Midbrain (tissue), 1 donor: ENCODE measurements at places on chromosomes 4 and X.

DNA sequence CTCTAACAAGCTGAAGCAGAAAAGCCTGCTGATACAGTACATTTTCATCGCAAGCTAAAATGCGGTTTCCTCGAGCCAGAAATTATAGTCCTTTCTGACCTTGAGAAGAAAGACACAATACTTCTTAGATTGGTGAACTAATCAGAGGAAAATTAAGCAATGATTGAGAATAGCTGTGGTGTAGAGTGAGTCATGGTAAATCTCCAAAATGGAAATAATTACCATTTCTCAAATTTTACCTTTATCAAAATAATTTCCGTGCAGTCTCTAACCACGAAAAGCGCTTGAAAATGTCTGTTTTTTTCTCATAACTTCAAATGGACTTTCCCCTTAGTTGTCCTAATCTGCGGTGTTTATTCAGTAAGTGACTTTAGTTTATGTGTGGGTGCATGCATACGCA is 190.2 kb downstream of the CPE start:
- DNase-seq: no peak

DNA sequence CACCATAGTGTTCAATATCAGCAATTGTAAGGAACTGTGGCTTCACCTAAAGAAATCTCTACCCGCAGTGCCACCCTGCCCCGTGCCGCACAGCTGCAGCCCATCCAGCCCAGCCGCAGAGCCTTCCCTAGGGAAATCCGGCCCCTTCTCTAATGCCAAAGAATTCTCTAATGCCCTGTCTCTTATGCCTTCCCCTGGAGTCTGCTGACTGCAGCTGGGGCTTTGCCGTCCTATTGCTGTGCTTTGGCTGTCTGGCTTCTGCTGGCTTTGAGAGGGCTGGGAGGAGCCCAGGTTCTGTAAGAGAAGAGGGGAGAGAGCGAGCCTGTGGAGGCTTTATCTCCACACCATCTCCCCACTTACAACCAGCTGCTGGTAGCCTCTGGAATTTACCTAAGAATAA is 85.9 kb upstream of the HELT start:
- DNase-seq: no peak

GRCh38 chrX:118513120-118513898 is 17.7 kb downstream of the DOCK11 start:
- no peak for DNase-seq

- DNase-seq: no peak
These were observed 44.5 kb downstream of the FGFRL1 start for GRCh38 chr4:1055721-1056590.

GRCh38 chr4:98680806-98681205 is 22.4 kb upstream of the TSPAN5 start:
- DNase-seq: no peak
